ENCODE measurements at places on chromosomes 3 and 15.

DNA sequence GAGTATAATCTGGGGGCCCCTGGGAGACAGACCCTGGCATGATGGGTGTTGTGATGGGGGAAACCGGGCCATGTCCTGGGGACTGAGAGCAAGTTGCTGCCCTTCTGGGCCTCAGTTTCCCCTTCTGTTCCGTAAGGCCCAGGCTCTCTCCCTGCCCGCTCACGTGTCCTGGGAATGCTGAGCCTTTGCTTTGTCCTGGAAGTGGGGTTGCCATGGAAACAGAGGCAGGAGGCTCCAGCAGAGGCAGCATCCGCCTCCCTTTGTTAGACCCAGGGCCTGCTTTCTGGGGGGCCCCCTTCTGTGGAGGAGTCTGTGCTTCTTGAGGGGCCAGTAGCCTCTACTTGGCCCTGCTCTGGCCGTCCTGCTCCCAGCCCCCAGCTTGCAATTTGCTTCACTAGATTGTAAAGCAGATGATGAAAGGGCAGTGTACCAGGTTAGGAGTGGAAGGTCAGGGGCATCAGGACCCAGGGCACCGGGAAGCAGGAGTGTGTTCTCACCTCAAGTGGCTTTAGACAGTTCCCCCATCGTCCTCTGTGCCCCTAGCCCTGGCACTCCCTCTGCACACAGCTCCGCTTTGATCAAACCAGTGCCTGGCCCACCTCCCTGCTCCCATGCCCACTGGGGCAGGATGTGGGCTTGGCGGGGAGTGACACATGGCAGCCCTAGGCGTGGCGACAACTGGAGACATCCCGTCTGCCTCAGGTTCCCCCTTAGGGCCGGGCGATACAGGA, 105.6 kb downstream of the FBLN2 start:
- no peak for DNase-seq

- no peak for DNase-seq
Measured at GRCh38 chr15:90291679-90292356, 26.3 kb downstream of the NGRN start.

- DNase-seq = no peak
Measured at GRCh38 chr3:124823648-124824047, 63.5 kb downstream of the ITGB5 start.

DNA sequence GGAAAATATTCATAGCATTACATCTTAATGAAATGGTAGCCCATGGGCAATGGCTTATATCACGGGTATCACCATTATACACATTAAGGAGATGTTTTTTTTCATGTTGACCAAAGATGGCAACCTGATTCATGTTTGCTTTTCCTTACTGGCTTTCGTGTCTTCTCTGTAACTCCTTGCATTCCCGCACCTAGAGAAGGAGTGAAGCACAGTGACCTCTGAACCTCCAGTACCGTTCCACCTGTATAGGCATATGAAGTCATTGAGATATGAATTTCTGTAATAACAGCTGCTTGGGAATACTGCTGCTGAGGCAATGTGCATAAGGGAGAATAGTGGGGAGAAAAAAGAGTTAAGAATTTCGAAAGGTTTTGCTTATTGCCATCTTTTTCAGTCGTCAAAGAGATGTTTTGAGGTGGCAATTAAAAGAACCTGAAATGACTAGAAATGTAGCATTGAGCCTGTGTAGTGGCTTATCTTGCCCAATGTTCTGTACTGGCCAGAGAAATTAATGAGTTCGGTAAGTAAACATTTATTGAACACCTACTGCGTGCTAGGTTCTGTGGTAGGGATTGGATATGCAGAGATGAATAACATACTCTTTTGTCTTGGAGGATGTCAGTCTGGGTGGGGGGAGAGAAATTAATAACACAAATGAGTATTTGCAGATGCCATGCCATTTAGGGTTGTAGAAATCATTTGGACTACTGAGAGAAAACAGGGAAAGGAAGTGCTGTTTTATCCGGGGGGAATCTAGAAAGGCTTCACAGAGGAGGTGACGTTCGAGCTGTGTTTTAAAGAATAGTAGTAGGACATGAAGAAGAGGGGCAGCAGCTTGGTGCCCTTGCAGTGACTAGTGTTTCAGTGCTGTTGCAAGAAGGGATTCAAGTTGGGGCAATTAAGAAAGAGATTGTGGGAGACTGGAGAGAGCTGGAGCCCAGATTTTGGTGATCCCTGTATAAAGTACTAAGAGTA, 2.5 kb downstream of the FEM1B start:
- peak; percentile 32 for DNase-seq

DNA sequence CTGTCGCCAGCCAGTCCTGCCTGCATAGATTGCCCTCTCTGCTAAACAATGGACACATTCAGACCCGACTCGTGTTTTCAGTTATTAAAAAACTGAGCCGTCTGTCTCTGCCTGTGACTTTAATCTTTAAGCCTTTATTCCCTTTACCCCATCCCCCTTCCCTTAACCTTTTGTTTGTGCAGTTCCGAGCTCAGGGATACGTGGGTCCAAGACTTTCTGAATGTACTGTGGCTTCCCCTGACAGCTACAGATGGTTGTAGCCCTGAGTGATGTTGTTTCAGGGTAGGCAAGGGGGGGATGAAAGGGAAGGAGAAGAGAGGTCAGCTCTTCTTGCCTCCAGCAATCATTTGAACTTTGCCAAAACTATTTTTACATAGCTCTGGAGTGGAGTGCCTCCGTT, 44.6 kb downstream of the EEFSEC start:
- DNase-seq = no peak

DNA sequence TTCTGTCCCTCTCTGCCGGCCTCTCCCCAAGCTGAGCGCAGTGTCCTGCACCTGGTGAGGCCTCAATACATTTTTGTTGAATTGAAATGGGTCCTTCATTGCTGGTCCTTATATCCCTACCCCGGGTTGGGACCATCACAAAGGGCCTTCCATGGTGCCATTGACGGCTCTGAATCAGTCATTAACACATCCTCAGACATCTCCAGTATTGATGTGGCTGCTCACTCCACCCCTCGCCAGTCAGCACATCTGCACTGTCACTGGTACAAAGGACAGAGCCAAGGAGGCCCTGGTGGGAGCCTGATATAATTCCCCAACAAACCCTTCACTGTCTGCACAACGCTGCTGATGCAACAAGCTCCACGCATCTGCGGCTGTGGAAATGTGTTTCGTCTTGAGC, 191.6 kb upstream of the TOPAZ1 start:
- no peak for DNase-seq

- no peak for DNase-seq
Measured at GRCh38 chr3:5504135-5504534, 316.6 kb downstream of the EDEM1 start.
